ENCODE measurements at places on chromosomes 5 and 9.

DNA sequence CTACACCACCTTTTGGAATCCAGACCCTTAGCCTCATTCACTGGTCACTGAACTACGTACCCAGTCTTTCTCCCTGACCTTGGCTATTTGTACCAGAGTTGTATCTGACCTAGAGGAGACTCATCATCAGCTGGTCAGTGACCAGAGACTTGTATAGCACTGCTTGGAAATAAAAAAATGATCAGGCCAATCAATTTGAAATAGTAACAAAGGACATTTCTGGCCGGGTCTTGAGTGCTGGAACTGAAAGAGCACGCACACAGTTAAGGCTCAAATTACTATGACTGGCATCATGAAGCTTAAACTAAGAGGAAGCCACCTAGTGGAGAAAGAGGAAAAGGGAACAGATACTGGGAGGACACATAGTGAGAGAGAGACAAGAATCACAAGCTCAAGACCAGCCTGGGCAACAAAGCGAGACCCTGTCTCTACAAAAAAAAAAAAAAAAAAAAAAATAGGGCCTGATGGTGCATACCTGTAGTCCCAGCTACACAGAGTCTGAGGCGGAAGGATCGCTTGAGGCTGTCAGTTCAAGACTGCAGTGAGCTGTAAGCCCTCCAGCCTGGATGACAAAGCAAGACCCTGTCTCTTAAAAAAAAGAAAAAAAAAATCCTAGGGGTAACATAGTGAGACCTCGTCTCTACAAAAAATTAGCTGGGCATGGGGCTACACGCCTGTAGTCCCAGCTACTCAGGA is 12.8 kb upstream of the SRP19 start:
- DNase-seq = no peak

- no peak for DNase-seq
Observed at GRCh38 chr9:38422555-38423260, 1.5 kb downstream of the IGFBPL1 start.

- no peak for DNase-seq
Observed at GRCh38 chr5:79209505-79209904, 26.4 kb upstream of the JMY start.

GRCh38 chr9:71741926-71742648 is 26.2 kb downstream of the CEMIP2 start:
- DNase-seq = no peak

All from activated CD8-positive, alpha-beta memory T cell treated with anti-CD3 and anti-CD28 coated beads for 4 hours (primary cell).